ENCODE measurements at places on chromosomes 2 and 18.

DNA sequence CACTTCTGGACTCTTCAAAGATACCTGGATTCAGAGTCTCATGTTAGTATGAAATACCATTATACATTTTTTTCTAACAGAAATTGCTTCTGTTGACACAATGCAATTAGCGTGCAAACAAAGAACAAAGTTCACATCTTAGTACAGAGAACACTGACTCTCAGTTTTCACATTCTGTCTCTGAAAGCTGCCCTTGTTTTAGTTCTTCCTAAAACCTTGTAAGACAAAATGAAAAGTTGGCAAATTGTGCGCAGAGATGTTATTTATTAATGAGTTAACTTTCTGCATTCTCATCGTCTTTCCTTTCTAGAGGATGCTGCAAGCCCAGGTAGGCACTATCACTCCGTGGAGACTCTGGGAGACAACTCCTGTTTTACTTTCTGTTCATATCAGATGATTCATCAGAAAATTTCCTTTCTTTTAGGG lies 377.3 kb upstream of the POU3F3 start:
- DNase-seq, result no peak

GRCh38 chr2:40173276-40173675 lies 278.6 kb downstream of the SLC8A1 start:
- DNase-seq, result no peak

GRCh38 chr18:26593365-26594320 lies 45.3 kb upstream of the KCTD1 start:
- no peak for DNase-seq

GRCh38 chr2:239889641-239890121 lies 135.5 kb downstream of the NDUFA10 start:
- no peak for DNase-seq

DNA sequence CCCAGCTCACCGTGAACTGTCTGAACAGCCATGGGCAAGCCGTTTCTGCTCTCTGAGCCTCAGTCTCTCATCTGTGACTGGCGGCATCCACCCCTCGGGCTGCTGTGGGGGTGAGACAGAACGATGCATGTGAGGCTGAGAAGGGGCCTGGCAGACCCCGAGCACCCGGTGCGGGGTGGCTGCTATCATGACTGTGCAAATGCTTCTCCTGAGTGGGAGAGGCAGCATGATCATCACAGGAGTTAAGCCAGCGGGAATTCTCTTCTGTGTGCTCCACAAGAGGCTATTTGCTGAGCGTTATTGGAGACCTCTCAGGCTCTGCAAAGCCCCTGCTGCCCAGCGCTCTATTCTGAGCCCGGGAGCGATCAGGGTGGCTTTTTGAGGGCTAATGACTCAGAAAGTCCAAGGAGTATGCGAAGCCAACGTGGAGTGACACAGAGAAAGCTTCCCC lies 45.8 kb upstream of the ID2 start:
- DNase-seq, result no peak

GRCh38 chr2:189350540-189351209 lies 90.6 kb upstream of the WDR75 start:
- DNase-seq, result no peak

- DNase-seq, result no peak
Observed at GRCh38 chr2:51959696-51960095, 927.8 kb upstream of the NRXN1 start.

GRCh38 chr18:76443519-76444445 lies 51.3 kb downstream of the ZNF516 start:
- no peak for DNase-seq
